Cardiac muscle cell (in vitro differentiated cells and primary cell): ENCODE measurements at places on chromosomes 1 and 21.

DNA sequence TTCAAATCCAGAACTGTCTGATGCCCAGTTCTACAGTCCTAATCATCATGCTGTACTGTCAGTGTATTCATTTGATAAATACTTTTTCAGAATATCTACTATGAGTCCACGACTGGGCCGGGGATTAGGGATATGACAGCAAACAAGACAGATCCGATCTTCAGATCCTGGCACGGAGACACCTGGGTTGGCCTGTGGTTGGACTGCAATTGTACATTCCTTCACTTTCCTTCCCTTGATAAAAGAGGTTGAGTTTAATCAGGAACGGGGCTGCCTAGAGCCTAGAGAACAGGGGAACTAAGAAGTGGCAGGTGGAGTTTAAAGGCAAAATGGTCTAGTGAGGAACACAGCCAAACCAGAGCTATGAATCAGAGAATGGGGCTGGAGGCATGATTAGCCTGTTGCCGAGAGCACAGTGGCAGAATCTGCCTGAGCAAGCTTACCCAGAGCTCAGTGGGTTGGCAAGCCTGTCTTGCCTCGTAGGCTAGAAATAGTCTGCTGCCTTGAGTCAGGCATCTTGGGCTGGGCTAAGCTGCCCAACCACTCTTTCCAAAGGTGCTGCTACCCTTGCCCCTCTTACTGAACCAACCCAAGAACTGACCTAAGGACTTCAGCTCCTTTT lies 38.1 kb upstream of the PTCH2 start:
- DNase-seq: peak; percentile 56

DNA sequence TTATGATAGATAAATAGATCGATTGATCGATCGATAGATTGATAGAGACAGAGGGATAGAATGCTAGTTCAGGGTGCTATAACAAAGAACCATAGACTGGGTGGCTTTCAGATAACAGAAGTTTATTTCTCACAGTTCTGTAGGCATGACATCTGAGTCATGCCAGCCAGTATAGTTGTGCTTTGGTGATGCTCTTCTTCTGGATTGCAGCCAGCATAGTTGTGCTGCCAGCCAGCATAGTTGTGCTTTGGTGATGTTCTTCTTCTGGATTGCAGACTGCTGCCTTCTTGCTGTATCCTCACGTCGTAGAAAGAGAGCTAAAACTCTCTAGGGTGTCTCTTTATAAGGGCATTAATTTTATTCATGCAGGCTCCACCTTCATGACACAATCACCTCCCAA lies 860.8 kb downstream of the BRINP3 start:
- peak; percentile 16 for DNase-seq

DNA sequence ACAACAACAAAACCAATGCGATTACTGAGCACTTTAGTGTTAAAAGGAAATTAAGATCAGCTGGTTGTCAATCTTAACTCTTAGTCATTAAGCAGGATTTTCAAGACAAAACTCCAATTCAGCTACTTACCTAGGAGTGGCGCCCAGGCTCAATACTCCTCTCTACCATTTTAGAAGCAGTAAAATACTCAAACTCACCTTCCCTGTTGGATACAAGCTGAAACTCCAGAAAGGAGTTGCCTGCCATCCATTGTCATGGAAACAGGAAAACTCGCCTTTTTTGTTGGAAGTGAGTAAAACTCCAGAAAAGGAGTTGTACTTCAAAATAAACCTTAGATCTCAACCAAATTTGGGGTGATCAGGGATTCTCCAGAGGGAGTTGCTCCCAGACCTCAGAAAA lies 127.0 kb upstream of the F3 start:
- no peak for DNase-seq

GRCh38 chr1:154581766-154582165 lies 14.2 kb downstream of the CHRNB2 start:
- DNase-seq: no peak

- no peak for DNase-seq
Observed at GRCh38 chr1:29209173-29209572, 21.6 kb downstream of the MECR start.

DNA sequence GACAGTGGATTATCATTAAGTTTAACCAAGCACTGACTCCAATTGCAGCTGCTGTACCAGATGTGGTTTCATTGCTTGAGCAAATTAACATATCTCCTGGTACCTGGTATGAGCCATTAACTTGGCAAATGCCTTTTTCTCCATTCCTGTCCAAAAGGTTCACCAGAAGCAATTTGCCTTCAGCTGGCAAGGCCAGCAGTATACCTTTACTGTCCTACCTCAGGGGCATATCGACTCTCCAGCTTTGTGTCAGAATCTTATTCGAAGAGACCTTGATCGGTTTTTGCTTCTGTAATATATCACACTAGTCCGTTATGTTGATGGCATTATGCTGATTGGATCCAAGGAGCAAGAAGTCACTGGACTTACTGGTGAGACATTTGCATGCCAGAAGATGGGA lies 9.5 kb upstream of the GTF2B start:
- DNase-seq: no peak

DNA sequence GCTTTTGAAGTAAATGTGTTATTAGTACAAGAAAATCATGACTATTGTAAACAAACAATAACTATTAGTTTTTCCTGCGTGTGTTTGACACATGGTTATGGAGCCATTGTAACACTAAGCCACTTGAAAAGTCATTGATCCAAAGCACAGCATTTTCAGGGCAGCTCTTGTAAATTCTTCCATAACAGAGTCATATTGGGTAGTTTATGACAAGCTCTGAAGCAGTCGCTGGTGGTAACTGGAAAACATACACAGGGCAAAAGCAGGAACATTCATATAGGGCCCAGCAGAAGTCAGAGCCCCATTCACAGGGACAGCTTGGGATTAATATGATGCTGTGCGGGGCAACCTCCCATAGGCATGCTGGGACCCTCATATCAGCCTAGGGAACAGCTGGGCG lies 483.2 kb upstream of the PTBP2 start:
- no peak for DNase-seq

GRCh38 chr1:17950728-17951127 lies 156.9 kb upstream of the IGSF21 start:
- DNase-seq: no peak

DNA sequence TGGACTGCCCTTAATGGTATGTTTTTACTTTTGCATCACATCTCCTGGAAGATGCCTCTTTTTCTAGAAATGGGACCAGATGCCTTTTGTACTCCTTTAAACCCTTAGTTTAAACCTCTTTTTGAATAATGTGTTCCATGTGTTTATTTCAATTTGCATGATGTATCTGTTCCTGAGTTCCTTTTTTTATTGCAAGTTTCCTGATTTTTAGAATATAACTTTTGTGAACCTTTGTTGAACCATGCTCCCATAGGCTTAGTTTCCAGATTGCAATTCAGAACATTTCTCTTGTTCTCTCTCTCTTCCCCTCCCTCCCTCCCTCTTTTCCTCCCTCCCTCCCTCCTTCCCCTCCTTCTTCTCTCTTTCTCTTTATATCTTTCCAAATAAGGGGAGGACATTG lies 81.9 kb downstream of the RGL1 start:
- DNase-seq: no peak

GRCh38 chr21:16571594-16571993 lies 841.8 kb downstream of the USP25 start:
- DNase-seq: no peak

- no peak for DNase-seq
Observed at GRCh38 chr1:43318831-43319230, 18.0 kb downstream of the TIE1 start.

DNA sequence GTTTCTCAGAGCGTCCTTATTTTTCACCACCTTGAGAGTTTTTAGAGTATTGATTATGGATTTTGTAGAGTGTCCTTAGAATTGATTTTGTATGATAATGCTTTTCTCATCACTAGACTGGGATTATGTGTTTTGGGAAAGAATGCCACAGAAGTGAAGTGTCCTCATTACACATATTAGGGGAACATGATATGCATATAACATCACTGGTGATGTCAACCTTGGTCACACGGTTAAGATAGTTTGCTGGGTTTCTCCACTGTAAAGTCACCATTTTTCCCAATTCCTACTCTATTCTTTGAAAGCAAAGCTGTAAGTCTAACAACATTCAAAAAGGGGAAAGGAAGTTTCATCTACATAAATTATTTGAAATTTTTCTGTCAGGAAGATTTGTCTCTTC lies 39.6 kb upstream of the PALMD start:
- no peak for DNase-seq

GRCh38 chr1:6499296-6499695 lies 7.8 kb upstream of the PLEKHG5 start:
- no peak for DNase-seq

DNA sequence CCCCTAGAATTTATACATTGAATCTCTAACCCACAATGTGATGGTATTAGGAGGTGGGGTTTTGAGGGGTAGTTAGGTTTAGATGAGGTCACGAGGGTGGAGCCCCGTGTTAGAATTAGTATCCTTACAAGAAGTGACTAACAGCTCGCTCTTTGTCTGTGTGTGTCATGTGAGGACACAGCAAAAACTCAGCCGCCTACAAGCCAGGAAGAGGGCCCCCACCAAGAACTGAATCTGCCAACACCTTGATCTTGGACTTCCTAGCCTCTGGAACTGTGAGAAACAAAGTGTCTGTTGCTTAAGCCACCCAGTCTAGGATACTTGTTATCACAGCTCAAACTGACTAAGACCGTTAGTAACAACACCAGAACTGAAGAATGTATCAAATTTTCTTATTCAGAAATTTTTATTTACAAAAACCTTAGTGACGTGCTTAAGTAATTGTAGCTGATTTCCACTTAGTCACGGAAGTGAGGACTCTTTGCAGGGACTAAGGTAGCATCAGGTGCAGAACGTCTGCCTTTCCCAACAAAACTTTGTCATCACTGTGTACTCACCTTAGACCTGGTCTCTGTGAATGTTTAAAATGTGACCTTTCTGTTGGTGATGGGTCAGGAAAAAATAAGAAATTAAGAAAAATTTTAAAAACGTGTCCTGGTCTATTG lies 24.5 kb upstream of the LRRC8C start:
- DNase-seq: peak; percentile 12

- no peak for DNase-seq
Observed at GRCh38 chr21:45022348-45022675, 52.1 kb upstream of the ADARB1 start.

- no peak for DNase-seq
Observed at GRCh38 chr1:37124501-37124900, 90.2 kb upstream of the GRIK3 start.

DNA sequence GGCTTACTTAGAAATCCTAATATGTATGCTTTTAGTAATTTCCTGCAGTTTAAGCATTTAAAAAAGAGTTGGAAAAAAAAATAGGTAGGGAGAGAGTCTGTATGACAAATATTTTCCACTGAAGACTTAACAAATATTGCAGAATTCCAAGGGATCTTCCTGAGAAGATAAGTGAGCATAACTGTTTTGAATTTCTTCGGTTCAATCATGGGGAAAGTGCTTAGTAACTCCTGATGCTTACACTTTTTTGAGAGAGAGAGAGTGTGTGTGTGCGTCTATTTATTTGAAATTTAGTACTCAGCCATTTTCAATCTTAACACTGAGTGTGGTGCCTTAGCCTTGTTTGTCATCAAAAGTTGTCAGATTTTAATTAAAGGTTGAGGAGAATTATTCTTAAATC lies 18.5 kb downstream of the SON start:
- no peak for DNase-seq

- no peak for DNase-seq
Observed at GRCh38 chr1:227543283-227544066, 19.9 kb upstream of the ZNF678 start.

DNA sequence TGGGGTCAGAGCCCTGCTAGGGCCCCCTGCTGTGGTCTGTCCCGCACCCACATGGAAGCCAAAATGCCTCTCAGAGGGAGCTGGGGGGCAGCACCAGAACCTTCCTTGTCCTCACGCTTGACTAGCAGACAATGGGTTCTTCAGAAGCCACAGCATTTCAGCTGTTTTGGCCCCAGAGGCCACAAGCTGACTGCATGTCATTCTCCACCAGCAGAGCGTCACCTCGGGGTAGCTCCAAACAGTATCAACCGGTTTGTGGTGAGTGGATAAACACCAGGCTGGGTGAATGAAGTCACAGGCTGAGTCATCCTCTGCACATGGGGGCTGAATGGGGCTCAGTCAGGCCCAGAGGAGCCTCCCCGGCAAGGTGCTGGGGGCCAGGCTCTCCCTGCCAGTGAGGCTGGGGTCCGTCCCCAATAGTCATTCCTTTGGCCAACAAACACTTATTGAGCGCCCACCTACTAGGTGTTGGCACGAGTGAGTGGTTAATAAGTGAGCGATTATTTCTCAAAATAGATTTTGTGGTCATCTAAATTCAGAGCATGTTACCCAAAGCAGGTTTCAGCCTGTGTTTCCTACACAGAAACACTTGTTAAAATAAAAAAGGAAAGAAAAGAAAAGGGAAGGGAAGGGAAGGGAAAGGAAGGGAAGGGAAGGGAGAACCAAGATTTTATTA lies 9.1 kb downstream of the OLIG1 start:
- peak; percentile 28 for DNase-seq

DNA sequence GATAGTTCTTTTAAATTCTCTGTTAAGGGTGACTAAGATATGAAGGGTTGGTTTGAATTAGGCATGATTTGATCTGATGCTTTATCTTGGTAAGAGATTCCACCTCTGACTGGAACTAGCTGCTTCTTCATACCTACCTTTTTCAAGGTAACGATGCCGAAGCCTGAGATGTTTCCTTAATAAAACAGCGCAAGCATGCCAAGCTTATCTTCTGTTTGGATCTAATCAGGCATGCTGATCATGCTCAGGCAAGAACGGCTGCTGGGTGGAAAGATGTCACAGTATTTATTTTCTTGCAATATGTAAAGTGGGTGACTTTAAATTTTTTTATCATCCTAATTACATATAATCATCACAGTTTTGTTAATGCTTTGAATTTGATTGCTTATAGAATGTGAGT lies 148.7 kb downstream of the ADGRL2 start:
- DNase-seq: no peak
